Anterior cingulate cortex (tissue), 58 donors: ENCODE measurements at places on chromosomes 6 and 20.
A peak's percentile ranks its signal among the peaks of the same experiment; 100 is the strongest.

DNA sequence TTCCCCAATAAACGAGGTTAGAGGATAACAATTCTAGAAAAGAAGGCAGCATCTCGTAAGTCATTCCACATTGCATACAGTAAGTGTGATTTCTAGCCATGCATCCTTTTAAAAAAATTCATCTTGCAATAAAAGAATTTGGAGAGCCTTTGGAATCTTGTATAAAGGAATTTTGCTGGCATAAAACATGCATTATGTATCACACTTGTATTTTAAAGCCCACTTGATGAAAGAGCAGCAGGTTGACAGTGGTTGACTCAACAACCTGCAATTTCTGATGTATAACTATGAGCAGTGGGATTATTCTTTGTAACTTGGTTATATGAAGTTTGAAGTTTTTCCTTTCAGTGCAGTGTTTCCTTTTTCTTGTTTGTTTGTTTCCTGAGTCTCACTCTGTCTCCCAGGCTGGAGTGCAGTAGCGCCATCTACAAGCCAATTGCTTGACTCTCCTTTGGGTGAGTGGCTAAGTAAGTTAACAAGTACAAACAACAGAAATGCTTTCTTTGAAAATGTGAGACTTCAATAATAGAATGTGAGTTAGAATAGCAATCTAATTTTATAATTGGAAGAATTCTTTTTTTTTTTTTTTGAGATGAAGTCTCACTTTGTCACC, 39.9 kb downstream of the JARID2 start:
- no peak for DNase-seq

- no peak for DNase-seq
These were observed 632.2 kb downstream of the COL12A1 start for GRCh38 chr6:74573613-74574012.

- no peak for DNase-seq
These were observed 23.6 kb downstream of the GPX6 start for GRCh38 chr6:28491984-28492317.

DNA sequence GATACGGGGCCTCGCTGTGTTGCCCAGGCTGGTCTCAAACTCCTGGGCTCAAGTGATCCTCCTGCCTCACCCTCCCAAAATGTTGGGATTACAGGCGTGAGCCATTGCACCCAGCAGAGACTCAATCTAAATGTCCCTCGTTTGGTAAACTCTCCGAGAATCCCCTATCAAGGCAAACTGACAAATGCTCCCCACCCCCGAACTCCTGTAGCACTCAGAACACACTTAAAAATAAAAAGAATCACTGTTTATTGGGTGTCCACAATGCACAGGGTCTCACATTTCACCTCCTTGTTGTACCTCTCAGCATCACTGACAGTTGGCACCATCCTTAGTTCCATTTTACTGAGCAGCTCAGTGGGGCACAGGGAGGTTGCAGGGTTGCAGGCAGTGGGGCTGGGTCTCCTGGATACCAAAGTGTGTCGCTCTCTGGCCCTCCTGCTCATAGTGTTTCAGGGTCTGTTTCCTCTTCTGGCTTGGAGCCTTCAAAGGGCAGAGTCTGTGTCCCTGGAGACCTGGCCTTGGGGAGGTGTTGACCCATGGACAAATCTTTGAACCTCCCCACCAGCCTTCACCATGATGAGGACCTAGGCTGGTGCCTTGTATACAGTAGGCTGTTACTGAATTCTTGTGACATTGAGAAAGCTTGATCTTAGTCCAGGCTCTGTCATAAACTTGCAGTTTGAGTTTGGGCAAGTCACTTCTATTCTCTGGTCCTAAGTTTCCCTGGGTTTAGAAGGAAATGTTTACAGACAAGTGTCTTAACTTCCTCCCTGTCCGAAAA, 8.5 kb upstream of the SRC start:
- DNase-seq = no peak

DNA sequence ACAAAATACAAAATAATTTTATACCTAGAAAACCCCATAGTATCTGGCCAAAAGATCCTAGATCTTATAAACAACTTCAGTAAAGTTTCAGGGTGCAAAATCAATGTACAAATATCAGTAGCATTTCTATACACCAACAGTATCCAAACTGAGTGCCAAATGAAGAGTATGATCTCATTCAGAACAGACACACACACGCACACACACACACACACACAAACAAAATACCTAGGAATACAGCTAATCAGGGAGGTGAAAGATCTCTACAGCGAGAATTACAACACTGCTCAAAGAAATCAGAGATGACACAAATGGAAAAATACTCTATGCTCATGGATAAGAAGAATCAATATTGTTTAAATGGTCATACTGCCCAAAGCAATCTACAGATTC, 49.2 kb downstream of the TOMM6 start:
- no peak for DNase-seq

GRCh38 chr6:135994857-135995544, 143.5 kb downstream of the PDE7B start:
- DNase-seq = no peak

DNA sequence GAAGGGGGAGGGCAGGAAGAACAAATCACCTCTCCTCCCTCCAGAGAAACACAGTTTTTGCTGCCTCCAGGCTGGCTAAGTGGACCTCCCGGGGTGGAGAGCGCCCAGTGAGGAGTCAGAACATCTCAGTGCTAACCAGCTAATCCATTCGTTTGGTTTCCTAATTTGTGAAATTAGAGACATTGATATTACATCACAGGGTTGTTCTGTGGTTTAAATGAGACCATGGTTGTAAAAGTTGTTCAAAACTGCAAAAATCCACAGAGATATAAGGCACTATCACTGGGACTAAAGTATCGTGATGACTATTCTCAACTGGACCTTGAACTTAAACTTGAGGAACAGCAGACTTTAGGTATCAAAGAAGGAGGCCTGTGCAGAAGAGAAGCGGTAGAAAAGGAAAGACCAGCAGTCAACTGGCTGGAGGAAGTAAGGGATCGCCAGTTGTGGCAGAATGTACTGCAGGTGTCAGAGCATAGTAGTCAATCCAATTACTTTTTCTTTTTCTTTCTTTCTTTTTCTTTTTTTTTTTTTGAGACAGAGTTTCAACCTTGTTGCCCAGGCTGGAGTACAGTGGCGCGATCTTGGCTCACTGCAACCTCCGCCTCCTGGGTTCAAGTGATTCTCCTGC, 33.9 kb downstream of the RIPOR2 start:
- no peak for DNase-seq

GRCh38 chr20:33377366-33377765, 24.0 kb downstream of the CDK5RAP1 start:
- no peak for DNase-seq

DNA sequence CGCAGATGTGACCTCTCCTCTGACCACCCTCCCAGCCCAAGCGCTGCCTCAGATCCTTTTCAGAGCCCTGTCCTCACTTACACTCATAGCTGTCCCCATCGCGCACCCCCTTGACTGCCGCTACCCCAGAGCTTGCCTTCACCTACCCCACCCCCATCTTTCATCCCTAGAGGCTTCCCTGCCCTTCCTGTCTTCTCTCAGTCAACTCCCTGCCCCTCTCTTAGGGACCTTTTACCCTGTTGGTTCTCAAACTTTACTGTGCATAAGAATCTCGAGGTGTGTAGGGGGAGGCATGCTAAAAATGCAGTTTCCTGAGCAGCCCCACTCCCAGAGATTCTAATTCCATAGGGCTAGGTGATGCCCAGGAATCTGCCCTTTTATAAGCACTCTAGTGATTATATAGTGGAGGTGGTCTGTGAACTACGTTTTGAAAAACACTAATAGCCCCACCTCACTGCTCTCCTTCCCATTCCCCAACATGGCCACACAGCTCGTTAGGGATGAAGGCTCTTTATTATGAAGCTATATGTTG, 725 bp downstream of the TM9SF4 start:
- DNase-seq = no peak

DNA sequence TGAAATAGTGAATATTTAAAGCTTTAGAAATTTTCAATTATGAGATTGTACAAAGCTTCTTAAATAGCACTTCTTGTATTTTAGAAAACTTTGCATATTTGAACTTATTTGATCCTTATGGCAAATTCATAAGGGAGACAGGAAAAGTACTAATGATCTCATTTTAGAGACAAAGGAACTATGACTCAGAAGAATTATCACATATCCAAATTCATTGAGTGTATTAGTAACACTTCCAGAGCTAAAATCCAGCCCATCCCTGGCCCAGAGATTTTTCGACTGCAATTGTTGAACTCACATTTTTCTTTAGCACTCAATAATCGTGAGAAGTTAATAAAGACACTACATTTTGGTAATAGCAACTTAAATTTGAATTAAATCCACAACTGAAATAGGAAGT, 704.3 kb downstream of the EPM2A start:
- no peak for DNase-seq

DNA sequence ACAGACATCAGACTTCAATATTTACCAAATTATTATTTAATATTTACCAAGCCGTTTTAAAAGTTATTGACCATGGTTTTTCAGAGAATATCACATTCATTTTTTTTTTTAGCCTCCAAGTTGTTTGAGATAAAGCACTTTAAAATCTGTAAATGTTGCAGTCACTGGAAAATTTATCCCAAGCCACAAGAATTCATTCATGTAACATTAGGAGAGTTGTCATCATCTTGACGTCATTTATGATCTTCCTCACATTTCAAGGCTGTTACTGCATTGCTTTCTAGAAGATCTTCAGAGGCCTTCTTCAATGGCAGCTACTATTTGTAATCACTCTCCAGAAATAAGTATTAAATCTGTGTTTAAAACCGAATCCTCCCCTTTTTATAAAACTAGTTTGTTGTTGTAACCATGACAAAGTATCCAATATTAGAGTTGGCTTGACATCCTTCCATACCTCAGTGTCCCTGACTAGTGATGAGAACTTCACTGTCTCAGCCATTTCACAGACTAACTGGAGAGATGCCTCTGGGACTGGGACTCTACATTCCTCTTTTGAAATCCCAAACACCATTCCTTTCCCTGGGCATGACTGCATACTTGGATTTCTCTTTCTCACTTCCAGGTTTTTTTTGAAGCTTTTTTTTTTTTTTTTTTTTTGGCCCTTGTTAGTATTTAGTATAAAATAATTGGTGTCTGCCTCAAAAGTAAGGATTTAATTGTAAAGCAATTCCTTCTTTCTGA, 100.1 kb downstream of the ZFAND3 start:
- DNase-seq = no peak

GRCh38 chr6:31070711-31071197, 41.6 kb downstream of the C6orf15 start:
- DNase-seq = peak; percentile 58

GRCh38 chr20:14234666-14235295, 102.6 kb downstream of the FLRT3 start:
- no peak for DNase-seq

- no peak for DNase-seq
These were observed 125.4 kb downstream of the DST start for GRCh38 chr6:56517155-56517745.

DNA sequence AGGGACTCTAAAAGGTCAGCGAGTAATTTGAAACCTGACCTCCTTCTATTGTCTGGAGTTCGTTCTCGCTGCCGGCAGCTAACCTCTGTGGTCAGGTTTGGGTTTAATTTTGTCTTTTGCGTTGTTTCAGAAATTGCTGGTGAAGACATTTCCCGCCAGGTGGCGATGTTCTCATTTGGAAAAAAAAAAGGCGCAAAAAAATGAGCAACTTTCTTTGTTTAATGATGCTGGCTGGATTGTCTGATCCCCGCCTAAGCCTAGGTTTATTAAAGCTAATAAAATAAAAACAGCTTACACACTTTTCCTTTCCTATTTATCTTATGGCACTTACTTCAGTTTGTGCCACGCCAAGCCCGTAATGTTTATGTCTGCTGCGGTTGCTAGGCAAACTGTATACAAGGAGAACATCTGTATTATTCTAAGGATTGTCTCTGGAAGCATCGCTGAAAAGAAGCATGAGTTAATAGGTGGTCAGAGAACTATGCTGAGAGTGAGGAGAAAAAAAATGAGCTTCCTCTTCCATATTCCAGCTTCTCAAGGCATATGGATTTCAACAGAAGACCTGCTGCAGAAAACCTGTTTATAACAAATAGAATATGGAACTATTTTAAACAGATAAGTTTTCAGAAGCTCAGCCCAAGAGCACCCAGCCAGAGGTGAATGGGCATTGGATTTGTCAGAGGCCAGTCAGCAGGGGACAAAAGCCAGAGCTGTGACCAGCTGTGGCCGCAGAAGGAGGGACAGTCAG, 205.7 kb downstream of the DOK5 start:
- no peak for DNase-seq

GRCh38 chr6:71420693-71421328, 132.2 kb downstream of the OGFRL1 start:
- peak; percentile 91 for DNase-seq

DNA sequence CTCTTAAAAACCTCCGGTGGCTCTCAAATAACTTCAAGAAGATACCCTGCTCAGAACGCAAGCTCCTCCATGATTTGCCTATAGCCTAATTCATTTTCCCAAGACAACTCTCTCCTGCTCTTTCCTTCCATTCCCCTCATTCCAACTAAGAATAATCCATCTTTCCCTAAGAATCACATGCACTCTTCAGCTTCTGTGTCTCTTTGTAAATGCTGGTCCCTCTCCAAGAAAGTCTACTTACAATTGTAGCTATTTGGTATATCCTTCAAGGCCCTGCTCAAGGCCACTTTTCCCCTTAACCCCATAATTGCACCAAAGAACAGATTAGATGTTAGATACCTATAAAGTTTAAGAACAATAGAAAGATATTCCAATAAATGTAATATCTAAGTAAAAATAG, 7.4 kb upstream of the HEY2 start:
- no peak for DNase-seq

DNA sequence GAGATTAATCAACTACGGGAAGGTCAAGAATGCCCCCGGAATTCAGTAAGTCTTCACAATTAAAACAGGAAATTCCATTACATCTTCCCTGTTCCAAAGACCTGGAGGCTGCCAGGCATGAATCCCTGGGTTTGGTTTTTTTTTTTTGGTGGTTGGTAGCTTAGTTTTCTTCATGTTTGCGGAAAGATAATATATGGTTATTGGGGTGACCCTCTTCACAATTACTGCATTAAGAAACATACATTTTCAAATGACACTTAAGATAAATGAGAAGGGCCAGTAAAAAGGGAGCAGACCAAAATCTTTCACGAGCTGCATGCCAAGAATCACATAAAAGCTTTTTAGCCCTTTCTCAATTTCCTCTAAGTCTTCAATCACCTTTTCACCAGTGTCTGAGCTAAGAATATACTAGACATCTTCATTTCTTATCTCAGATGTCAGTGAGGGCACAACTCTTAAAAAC, 64.0 kb downstream of the KIF13A start:
- no peak for DNase-seq

DNA sequence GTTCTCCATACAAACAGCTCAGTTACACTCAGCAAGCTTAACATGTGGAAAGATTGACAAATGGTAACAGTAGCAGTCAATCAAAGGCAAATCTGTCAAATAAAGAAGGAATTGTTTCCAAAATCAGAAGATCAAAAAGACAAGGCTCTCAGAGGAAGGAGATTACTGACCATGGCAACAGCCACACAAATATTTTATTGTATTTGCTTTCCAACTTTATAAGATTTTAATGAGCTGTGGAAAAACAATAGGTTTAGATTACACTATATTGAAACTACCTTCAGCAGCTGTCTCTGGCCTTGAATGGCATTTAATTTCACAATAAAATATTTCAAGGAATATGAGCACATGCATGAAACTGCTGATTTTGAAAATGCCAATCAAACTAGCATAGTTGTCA, 1143.9 kb upstream of the GJE1 start:
- no peak for DNase-seq

- no peak for DNase-seq
These were observed 158.8 kb downstream of the DLL1 start for GRCh38 chr6:170132011-170132521.

GRCh38 chr20:63009045-63009961, 2.5 kb upstream of the BHLHE23 start:
- peak; percentile 34 for DNase-seq

- DNase-seq = no peak
These were observed 119.9 kb upstream of the CST7 start for GRCh38 chr20:24828992-24829648.

- no peak for DNase-seq
These were observed 242.9 kb downstream of the SYNE1 start for GRCh38 chr6:152394303-152394702.
